Activated CD4-positive, alpha-beta T cell treated with anti-CD3 and anti-CD28 coated beads, Interleukin-2, amount 50 U/mL, for 1 hour (primary cell): ENCODE measurements at places on chromosomes 12 and 14.

- no peak for DNase-seq
Measured at GRCh38 chr14:72049462-72049861, 117.2 kb downstream of the RGS6 start.

DNA sequence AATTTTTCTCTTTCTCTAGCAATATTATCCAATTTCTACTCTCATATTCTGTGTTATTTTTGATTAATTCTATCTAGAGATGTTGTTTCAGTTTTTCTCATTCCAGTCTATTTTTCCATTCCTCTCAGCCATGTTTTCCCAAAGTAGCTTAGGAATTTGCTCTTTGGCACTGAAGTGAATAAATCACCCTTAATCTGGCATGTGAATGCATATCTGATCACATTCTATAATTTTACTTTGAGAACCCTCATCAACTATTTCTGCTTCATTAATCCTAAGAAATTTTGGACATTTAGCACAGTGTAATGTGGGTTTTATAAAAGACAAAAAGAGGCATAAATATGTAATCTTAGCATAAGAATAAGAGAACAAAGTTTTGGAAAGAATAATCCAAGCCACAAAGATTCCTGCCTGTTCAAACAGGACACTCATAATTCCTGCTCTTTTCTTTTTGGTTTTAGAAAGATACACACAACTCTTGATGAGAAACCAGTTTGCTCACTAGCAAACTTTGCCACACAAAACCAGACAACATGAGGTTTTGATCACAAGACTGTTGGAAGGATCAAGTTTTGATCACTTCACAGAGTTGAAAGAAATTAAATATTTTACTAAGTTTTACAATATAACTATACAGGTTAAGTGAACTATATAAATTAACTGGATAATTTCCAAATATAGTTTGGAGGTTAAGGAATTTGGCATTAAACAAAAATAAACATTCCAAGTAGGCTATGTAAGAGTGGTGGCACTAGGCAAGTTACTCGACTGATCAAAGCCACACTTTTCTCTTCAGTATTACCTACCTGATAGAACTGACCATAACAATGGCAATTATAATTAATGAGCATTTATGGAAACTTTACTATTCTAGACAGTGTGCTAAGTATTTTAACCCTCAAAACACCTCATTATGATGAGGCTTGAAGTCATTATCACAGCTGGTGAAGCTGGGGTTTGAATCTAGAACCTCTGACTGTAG, 226.6 kb upstream of the TMTC1 start:
- DNase-seq = no peak

GRCh38 chr12:113048716-113049127, 7.8 kb upstream of the DTX1 start:
- peak; percentile 53 for DNase-seq

DNA sequence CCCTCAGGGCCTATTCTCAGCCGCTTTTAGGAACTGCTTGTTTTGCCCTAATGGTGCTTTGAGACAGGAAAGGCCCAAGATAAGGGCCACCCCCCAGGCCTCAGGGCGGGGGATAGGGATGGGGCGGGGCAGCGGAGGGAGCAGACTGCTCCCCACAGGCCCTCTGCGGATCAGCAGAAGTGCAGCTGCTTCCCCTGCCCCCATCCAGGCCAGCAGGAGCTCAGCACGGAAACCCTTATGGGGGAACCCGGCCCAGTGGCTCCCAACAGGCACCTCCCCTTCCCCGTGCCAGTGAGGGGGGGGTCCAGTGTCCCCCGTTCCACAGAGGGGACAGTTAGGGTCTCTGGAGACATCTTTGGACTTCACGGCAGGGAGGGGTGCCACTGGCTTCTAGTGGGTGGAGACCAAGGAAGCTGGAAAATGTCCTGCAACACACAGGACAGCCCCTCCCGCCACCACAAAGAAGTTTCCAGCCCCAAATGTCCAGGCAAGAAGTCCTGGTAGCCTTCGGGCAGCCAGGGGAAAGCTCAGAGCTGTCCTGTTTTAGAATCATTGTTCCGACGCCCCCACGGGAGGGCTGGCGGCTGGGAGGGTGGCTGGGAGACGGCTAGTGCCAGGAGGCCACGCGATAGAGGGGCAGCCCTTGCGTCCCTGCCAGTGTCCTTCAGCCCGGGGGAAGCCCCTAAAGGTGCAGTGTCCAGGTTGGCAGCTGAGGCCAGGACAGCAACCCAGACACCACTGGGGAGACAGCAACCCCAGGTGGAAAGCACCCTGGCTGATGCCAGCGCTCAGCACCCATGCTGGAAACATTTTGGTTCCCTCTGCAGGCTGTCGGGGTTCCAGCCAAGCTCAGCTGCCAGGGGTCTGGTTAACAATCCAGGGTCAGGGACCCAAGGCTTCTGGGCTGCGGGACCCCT, 10.4 kb upstream of the GPR132 start:
- no peak for DNase-seq

- DNase-seq = no peak
Measured at GRCh38 chr12:10027311-10027710, 3.2 kb upstream of the CLEC9A start.

GRCh38 chr14:87131879-87132278, 861.1 kb downstream of the GALC start:
- no peak for DNase-seq

DNA sequence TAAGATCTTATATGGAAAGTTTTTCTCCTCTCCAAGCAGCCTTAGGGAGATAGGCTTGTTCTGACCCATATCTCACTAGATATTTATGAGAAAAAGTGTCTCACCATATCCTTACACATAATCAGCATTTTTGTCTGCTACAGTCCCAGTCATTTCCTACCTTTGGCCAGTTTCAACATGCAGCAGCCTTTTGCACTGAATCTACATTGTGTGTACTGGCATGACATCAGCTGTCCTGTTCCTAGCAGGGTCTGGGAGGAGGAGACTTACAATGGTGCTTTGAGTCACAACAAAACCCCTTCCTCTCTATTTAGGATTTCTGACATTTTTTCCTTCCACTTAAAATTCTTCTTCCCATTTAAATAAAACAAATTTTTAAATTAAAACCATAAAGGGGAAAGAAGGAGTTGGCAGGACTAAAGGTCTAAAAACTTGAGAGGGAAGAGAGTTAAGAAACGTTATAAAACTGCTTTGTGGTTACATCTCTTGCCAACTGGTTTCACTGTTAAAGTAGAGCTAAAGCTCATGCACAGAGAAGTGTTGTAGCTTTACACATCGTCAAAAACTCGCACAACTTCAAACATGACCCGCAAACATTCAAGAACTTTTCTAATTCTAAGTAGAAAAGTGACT, 53.3 kb upstream of the CERS5 start:
- DNase-seq = no peak

GRCh38 chr14:72701605-72702004, 192.3 kb downstream of the DPF3 start:
- no peak for DNase-seq

DNA sequence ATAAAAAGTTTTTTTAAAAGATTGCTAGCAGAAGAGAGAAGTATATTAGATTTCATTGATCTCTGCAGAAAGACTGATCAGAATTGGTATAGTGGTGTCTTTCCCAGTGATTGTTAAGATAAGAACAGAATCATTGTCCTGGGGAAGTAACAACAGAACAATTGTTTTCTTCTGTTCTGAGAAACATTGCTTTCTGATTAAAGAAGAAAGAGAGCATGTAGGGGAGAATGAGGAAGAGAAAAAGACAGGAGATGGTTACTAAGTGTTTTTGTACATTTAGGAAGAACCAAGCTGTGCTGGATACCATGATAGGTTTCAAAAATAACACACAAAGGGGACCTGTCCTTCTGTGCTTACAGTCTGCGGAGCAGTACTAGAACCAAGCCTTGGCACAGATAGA, 5.0 kb downstream of the USP30 start:
- DNase-seq = no peak

- DNase-seq = no peak
Measured at GRCh38 chr14:96204151-96205058, at the start of gene BDKRB2. BDKRB2 (plus strand) TSS chr14:96204839; CDS start chr14:96237108, 32,269 bp downstream.

- DNase-seq = no peak
Measured at GRCh38 chr12:78181544-78182162, 351.0 kb downstream of the NAV3 start.

- DNase-seq = no peak
Measured at GRCh38 chr12:113396828-113397496, 6.7 kb downstream of the SDS start.

GRCh38 chr12:13197526-13198143, 1.1 kb downstream of the EMP1 start:
- no peak for DNase-seq

DNA sequence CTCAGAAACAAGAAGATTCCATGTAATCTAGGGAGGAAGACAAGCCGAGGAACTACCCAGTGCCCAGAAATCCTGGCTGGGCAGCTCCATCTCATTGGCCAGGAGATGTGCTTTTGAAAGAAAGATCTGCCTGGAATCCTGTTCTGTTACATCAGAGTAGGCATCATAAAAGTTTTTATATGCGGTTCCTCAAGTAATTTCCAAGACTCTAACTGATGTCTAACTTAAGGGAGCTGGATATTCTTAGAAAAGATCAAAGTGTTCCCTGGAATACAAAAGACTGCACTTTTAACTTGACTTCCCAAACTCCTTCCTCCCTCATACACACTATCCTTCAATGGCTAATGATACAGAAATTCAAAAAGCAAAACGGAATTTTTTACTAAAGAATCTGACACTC, 16.3 kb downstream of the RHOJ start:
- DNase-seq = no peak

GRCh38 chr12:132494294-132495164, 4.6 kb downstream of the FBRSL1 start:
- no peak for DNase-seq

GRCh38 chr14:92890830-92891588, 31.9 kb upstream of the CHGA start:
- peak; percentile 4 for DNase-seq

- no peak for DNase-seq
Measured at GRCh38 chr12:48686615-48687334, 4.7 kb upstream of the KANSL2 start.
